ENCODE measurements at places on chromosomes 1 and 21.

- no peak for DNase-seq
Measured at GRCh38 chr1:46408356-46409062, 14.4 kb downstream of the FAAH start.

- DNase-seq: no peak
Measured at GRCh38 chr21:36891692-36892091, 74.8 kb downstream of the HLCS start.

DNA sequence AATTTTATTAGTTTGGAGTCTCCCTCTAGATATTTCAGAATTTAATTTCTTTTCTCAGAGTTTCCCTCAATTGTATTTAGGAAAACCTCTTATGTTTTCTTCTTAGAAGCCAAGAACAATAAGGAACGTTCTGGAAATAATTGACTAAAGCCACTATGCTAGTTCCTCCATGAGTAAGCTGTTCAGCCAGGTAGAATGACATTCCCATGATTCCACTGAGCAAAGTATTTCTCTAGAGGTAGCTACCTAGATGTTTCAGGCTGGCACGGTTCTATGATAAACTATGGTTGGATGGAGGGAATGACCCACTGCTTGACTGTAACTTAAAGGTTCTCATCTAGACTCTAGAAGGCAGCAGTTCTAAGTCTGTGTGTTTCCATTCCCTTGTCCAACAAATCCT lies 62.4 kb downstream of the CLDN17 start:
- DNase-seq: no peak

GRCh38 chr1:81800695-81801650 lies at the start of gene ADGRL2:
TSS of gene ADGRL2 (plus strand) at chr1:81800934. CDS start at chr1:81836985, 36,051 bp downstream.
- DNase-seq: no peak

DNA sequence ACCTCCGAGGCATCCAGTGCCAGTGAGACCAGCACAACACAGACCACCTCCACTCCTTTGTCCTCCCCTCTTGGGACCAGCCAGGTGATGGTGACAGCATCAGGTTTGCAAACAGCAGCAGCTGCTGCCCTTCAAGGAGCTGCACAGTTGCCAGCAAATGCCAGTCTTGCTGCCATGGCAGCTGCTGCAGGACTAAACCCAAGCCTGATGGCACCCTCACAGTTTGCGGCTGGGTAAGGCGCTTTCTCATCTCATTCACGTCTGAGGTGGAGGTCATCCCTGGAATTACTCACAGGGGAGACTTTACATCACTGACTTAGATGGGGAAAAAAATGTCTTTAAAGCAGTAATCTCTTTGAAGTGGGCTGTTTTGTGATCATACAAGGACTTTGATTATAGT lies 106.3 kb downstream of the CD247 start:
- no peak for DNase-seq

Data from inflammatory macrophage treated with lipopolysaccharide for 4 hours (primary cell).